ENCODE measurements at places on chromosomes 5 and 9. TPM values are rescaled to one million over a fixed set of nuclear protein-coding genes. Genes with fewer than 3 reads are reported as not detected.

DNA sequence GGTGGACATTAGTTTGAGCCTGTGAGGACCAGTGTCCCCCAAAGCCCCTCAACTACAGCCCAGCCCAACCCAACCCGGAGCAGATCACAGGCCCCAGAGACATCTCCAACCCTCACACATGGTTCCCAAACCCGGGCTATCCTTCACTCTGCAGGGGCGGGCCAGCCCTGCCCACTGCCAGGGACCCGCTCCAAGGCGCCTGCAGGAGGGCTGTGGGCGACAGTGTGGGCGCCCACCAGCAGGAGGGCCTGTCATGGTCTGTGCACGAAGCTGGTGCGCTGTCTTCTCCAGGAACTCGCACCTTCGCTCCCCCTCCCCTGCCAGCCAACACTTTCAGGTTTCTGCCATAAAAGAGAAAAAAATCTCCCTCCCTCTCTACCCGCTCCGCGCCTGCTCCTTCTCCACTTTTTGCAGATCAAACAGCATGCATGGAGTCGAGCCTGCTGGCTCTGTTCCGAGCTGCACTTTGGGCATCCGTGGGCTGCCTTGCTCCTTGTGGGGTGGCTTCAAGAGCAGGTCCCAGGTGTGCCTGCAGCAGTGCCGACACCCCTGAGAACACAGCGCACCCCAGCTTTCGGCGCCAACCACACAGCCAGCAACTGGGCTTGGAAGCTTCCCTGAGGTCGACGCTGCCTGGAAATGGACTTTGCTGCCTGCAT is 133.7 kb upstream of the PPP1R26 start:
- H3K27ac ChIP-seq, result no peak overlapping the region
- H3K4me3 ChIP-seq, result no peak overlapping the region
- no peak for DNase-seq
- no peaks in the 10 kb centered on the region for H3K27me3 ChIP-seq

- H3K36me3 ChIP-seq, result no peaks in the 10 kb centered on the region
- no peak overlapping the region for H3K27ac ChIP-seq
- H3K4me3 ChIP-seq, result no peak overlapping the region
- no peaks in the 10 kb centered on the region for H3K27me3 ChIP-seq
- no peaks in the 10 kb centered on the region for H3K4me1 ChIP-seq
These were observed 424.5 kb downstream of the DMRT2 start for GRCh38 chr9:1474671-1475070.

GRCh38 chr9:14441976-14442651 is 128.2 kb upstream of the NFIB start:
- H3K27ac ChIP-seq, result no peak overlapping the region
- H3K4me3 ChIP-seq, result no peak overlapping the region
- H3K4me1 ChIP-seq, result peaks cover 7% of the 10 kb centered on the region
- DNase-seq, result no peak
- H3K27me3 ChIP-seq, result no peaks in the 10 kb centered on the region

Gene CHSY3
- total RNA-seq, result 4.8 TPM

Gene PCDHB10
- total RNA-seq, result 2.5 TPM
